ENCODE measurements at places on chromosomes 2 and 18.

DNA sequence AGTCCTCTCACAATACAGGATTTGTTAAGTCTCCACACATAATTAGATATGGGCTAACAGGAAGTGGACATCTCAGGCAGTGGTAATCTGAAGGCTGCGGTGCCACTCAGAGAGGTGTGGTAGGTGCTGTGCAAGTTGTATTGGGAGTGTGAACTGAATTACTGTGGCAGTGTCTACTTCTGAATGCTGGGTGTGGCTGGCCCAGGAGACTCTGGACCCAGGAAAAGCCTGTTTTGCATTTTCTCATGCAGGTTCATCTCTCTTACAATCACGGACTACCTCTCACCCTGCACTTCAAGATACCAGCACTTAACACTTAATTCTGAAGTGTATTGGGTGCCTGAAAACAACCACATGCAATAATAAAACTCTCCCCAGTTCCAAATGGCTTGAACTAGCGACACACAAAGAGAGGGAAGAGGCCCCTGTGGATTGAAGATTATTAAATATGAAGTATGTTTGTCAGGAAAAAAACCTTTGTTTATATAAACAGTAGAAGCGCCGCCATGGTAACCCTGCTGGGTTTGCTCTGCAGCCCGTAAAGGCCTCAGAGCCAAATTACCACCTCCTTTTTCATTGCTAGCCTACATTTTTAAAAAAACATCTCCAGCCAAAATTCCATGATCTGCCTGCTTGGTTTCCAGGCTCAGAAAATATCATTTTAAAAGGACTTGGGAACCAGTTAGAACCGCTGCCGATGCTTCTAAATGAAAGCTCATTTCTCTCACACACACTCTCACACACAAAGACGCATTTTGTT, 77.5 kb downstream of the GFPT1 start:
- no peak for DNase-seq

- DNase-seq: no peak
These were observed 59.3 kb upstream of the LRRTM1 start for GRCh38 chr2:80363791-80364349.

DNA sequence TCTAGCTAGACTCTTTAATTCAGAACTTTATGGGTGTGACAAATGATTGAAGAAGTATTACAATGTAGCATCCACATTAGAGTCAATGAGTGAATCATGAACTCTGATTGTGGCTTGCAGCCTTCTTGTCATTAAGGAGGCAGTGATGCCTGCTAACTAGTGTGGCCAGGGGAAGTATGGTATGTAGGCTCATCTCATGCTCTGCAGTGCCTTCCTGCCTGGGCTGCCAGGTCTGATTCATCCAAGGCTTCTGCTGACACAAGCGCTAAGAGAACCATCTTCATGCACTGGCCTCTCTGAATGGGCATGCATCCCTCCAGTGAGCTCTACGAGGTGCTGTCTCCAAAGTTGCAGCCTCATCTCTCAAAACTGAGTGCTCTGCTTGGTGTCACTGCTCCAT, 144.3 kb downstream of the MTCL1 start:
- DNase-seq: peak; percentile 66

GRCh38 chr2:235793163-235793752, 299.4 kb downstream of the AGAP1 start:
- peak; percentile 3 for DNase-seq

- no peak for DNase-seq
These were observed 304.6 kb upstream of the LYPD1 start for GRCh38 chr2:132974467-132975095.

- DNase-seq: no peak
These were observed 225.8 kb downstream of the TTC32 start for GRCh38 chr2:19675856-19676460.

- DNase-seq: no peak
These were observed 16.6 kb downstream of the RALB start for GRCh38 chr2:120269076-120269744.

Data from epithelial cell of proximal tubule (primary cell).